Progenitor cell of endocrine pancreas (in vitro differentiated cells): ENCODE measurements at places on chromosomes 11 and 22.
A peak's percentile ranks its signal among the peaks of the same experiment; 100 is the strongest.

DNA sequence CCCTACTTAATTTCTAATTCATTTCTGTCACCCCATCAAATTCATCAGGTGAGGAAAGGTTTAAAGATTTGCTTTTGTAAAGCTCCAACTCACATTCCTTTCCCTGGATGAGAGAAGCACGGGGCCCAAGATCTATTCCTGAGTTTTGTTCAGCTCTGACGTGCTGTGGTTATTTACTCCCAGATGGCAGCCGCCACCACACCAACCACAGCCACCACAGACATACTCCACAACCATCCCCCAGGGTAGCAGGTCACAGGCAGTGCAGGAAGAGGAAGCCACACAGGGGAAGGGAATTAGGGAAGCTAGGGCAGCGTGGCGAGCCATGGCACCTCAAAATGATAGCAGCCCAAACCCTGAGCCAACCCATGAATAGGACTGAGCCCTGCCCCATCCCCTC is 63.5 kb upstream of the CSNK2A3 start:
- DNase-seq, result no peak

- DNase-seq, result peak; percentile 62
These were observed 698 bp downstream of the PAK1 start for GRCh38 chr11:77472991-77473800.

DNA sequence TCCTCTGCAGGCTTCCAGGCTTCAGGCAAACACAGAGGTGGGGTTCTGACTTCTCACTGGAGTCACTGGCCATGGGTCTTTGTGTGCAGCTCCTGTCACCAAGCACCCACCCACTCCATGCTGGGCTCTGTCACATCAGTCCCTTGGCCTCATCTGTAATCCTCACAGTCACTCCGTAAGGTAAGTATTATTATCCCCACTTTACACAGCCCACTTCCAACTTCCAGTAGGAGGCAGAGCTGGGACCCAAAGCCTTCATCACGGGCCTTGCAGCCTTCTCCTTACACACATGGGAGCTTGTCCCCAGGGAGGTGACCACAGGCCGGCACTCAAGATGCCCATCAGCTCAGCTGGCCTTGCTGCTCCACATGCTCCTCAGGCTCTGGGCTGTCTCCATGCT is 266.7 kb upstream of the B3GAT1 start:
- no peak for DNase-seq

DNA sequence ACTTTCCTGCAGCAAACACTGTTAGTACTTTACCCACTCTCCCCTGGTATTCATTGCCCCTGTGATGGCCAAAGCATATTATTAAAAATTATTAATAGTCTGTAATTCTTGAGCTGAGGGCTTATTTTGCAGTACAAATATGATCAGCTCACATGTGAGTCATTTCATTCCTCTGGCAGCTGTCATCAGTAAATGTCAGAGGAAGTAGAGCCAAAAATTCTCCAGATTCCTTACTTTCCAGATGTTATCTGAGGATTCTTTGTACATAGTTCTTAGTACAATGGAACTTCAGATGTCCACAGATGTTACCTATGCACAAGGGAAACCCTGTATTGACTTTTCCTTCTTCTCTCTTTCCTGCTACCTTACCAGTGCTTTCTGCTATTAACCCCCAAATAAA is 12.5 kb downstream of the OR5B3 start:
- DNase-seq, result no peak

- no peak for DNase-seq
These were observed 14.3 kb upstream of the PMM1 start for GRCh38 chr22:41603873-41604332.

DNA sequence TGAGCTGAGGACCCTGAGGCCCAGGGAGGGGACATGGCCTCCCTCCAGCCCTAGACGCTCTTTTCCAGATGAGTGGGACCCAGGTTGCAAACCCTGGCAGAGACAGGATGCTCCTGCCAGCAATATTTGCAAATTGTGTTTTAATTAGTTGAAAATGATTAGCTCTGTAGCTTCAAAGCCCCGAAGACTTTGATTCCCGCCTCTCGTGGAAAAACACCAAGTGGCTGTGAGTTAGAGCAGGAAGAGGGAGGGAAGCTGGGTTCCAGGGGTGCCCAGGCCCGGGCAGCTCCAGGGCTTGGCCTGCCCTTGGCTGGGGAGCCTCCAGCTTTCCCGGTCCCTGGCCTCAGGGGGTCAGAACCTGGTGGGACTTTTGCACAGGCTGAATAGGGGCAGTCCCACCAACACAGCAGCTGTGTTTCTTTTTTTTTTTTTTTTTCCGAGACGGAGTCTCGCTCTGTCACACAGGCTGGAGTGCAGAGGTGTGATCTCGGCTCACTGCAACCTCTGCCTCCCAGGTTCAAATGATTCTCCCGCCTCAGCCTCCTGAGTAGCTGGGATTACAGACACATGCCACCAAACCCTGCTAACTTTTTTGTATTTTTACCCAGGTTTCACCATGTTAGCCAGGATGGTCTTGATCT is 101.6 kb upstream of the RTL6 start:
- DNase-seq, result no peak
